CD4-positive, alpha-beta T cell (primary cell): ENCODE measurements at places on chromosomes 1 and 21.

DNA sequence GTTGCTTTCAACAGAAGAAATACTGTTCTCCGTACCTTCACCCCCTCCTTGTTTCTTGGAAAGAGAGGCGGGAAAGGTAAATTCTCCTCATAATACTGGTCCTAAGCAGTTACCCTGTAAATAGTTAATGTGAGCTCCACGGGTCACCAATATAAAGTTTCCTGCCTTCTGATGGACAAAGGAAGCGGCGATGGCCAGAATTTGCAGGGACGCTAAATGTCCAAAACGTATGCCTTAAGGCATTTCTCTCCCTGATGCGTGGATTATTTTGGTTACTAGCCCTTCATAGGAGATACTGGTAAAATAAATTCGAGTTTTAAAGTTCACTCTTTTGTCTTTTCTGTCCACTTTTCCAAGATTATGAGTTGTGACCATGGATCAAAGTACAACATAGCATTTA is 898 bp upstream of the PTGS2 start:
- DNase-seq, result no peak

GRCh38 chr1:235329139-235329902 is 951 bp downstream of the GGPS1 start:
- DNase-seq, result peak; percentile 29

- DNase-seq, result no peak
These were observed 2.2 kb downstream of the TLR5 start for GRCh38 chr1:223140611-223141405.

GRCh38 chr1:181091309-181092040 is 3.0 kb downstream of the IER5 start:
- no peak for DNase-seq

GRCh38 chr1:150093805-150094204 is 26.2 kb downstream of the VPS45 start:
- DNase-seq, result no peak
